ENCODE measurements at places on chromosomes 3 and 15.

DNA sequence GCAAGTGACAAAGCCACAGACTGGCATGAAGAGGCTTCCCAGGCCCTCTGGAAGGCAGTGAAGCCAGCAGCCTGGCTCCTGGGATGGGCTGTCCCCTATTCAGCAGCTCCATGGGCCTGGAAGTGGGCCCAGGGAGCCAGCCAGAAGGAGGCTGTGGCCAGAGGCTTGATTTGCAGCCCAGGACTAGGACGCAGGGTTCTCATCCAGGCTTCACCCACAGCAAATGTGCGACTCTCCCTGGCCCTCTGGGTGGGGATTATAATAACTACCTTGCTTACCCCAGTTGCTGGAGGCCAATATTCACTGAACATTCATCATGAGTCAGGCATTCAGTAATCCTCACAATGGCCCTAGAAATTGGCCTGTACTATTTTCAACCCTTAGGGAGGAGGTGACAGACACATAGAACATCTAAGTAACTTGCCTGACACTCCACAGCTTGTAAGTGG, 24.6 kb upstream of the SRP14 start:
- DNase-seq, result no peak

DNA sequence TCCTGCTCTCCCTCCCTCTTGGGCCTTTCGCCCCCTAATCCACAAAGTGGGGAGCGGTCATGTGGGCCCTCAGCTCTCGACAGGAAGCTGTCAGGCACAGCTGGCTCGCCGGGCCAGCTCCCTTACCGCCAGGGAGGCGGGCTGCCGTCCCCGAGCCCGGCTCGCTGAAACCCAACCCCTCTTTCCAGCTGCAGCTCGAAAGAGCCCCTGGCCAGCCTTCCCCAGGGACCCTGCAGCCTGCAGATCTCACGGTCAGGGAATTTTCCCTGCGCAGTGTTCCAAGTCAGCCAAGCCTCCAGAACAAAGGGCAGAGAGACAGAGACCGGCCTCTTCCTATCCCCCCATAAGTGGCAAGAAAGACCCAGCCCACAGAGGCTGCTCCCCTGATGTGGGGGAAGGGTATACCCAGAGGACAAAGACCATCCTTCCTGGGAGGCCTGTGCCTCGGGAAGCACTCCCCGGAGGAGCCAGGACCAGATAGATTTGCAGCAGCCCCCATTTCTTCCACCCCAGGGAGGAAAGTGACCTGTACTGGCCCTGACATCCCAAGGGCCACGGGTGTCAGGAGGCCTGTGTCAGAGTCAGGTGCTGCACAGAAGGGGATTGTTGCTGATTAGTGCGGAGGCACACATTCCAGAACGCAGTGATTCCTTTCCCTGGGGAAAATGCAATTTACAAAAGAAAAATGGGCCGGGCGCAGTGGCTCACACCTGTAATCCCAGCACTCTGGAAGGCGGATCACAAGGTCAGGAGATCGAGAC, 32.6 kb downstream of the MAGEF1 start:
- no peak for DNase-seq

- no peak for DNase-seq
Observed at GRCh38 chr3:118682921-118683320, 351.7 kb downstream of the IGSF11 start.

GRCh38 chr15:33150431-33150941, 44.0 kb downstream of the FMN1 start:
- no peak for DNase-seq

- DNase-seq, result no peak
Observed at GRCh38 chr15:45136378-45136764, 6.6 kb downstream of the DUOX1 start.

DNA sequence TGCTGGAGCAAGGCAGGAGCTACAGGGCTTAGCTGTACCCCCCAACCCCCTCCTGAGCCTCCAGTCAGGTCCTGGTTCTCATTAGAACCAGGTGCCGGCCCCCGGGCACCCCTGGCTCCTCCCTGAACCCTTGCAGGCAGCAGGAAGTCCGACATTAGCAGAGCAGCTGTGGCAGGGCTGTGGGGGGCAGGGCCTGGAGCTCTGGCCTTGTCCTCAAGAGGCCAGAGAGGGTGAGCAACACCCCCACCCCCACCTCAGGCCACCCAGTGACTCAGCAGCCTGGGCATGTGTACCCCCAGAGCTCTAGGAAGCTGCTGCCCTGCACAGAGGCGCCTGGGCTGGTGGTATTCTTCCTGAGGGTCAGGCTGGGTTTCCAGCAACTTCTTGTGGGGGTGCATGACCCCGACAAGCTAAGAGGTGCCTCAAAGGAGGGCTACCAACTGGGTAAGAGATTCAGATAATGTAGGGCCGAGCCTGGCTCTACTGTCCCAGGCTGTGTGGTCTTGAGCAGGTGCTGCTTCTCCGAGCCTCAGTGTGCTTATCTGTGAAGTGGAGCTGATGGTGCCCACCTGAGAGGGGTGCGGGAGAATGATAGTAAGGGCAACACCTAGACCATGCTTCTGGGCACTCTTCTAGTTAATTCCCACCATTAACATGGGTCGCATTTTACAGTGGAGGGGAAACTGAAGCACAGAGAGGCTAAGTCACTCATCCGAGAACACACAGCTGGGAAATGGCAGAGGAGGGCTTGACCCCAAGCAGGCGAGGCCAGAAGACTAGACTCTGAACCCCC, 16.0 kb downstream of the H1-8 start:
- DNase-seq, result no peak

DNA sequence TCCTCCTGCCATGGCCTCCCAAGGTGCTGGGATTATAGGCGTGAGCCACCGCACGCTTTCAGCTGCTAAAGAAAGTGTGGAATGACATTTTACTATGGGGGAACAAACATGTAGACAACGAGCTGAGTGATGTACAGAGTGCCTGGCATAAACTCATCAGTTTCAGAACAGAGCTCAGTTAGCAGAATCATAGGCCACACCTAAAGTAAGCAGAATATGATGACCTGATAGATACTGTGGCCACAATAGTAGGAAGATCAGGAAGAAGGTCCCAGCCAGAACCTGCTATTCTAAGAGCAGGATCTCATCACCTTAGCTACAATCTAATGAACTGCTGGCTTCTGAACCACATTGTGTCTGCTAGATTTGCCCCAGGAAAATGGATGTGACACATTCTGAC, 158.3 kb downstream of the TPRG1 start:
- no peak for DNase-seq

GRCh38 chr3:192577271-192577670, 150.1 kb downstream of the FGF12 start:
- DNase-seq, result no peak

- DNase-seq, result no peak
Observed at GRCh38 chr3:72488738-72489035, 359.6 kb downstream of the SHQ1 start.

GRCh38 chr3:183870563-183870962, 14.1 kb downstream of the PARL start:
- no peak for DNase-seq

- no peak for DNase-seq
Observed at GRCh38 chr3:79586232-79586631, 181.6 kb downstream of the ROBO1 start.

- DNase-seq, result no peak
Observed at GRCh38 chr15:88776646-88777045, 26.6 kb upstream of the ACAN start.

- DNase-seq, result no peak
Observed at GRCh38 chr3:191238321-191238817, 39.3 kb downstream of the OSTN start.

- DNase-seq, result peak; percentile 60
Observed at GRCh38 chr15:89361451-89362202, 27.0 kb upstream of the POLG start.

DNA sequence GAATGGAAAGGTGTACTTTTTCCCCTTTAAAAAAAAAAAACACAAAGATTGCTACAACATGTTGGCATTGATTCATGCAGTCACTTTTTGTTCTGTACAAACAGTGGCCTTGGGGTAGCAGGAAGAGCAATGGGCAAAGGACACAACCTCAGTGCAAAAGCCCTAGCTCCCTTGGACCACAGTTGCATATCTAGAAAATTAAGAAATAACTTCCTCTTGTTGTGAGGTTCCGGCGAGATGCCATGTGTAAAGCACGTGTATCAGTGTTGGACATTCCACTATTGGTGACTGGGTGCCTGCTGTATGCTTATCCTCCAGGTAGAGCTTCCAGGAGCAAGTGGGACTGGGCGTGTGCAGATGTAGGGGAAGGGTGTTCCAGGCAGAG, 164.5 kb downstream of the THSD4 start:
- DNase-seq, result no peak

- DNase-seq, result no peak
Observed at GRCh38 chr15:32029409-32029861, 880 bp upstream of the CHRNA7 start.

GRCh38 chr3:190083635-190084034, 37.1 kb downstream of the P3H2 start:
- no peak for DNase-seq

- no peak for DNase-seq
Observed at GRCh38 chr15:48798319-48798718, 12.6 kb downstream of the CEP152 start.

DNA sequence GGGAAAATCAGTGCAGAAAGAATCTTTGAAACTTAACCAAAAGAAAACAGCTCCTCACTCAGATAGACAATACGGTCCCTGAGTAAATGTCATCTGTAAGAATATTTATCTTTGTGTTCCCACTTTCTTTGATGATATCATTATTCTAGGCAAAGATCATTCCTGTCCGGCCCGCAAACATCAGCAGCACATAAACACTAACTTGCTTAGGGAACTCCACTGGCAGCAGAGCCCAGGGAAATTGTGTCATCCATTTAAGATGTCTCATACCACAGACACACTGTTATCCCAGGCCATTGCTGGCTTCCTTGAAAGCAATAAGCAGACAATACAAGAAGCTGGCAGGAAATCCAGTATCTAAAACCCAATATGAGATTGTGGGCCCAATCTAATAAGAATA, 20.1 kb upstream of the CD96 start:
- no peak for DNase-seq

- DNase-seq, result no peak
Observed at GRCh38 chr15:27059610-27060202, 88.7 kb downstream of the GABRG3 start.

DNA sequence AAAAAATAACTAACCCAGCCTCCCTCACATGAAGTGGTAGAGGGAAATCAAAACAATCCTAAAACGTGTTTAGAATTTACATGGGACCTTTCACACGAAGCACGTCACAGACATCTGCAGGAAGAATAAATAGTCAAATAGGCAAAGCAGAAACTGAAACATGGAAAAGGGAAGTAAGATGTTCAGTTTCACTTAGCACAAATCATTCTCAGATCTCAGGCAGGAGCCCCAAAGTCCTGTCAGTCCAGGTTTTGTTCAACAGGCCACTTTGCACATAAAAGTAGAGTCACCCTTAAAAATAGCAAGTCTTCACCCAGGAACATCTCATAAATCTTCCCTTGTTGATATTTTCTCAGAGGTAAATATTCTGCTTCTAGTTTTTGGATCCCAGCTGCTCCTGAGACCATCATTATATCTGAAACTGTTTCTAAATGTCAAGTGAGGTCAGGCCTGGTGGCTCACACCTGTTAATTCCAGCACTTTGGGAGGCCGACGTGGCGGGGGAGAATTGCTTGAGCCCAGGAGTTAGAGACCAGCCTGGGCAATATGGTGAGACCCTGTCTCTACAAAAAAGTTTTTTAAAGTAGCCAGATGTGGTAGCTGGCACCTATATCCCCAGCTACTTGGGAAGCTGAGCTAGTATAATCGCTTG, 1.9 kb downstream of the RUBCN start:
- no peak for DNase-seq

- no peak for DNase-seq
Observed at GRCh38 chr3:136675150-136675858, 76.9 kb downstream of the STAG1 start.

GRCh38 chr3:15092686-15093085, 6.3 kb downstream of the RBSN start:
- no peak for DNase-seq

GRCh38 chr3:55937301-55937700, 450.2 kb upstream of the WNT5A start:
- no peak for DNase-seq

- DNase-seq, result no peak
Observed at GRCh38 chr3:126209741-126210140, 29.4 kb upstream of the ALDH1L1 start.

DNA sequence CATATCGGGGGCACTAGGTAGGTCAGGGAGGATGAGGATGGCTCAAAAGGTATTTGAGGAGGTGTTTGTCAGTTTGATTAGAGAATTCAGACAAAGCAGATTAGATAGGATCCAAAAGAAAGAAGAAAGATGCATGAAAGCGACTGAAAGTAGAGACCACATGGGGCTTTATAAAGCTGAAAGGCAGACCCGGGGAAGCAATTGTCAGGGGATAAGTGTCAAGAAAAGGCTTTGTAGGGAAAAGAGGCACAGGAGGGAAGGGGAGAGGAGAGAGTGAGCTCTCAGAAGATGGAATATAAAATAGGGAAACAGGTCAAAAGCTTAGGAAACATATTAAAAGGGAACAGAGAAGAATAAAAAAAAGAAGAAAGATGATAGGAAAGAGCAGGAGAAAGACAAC, 308.2 kb upstream of the RORA start:
- DNase-seq, result no peak

DNA sequence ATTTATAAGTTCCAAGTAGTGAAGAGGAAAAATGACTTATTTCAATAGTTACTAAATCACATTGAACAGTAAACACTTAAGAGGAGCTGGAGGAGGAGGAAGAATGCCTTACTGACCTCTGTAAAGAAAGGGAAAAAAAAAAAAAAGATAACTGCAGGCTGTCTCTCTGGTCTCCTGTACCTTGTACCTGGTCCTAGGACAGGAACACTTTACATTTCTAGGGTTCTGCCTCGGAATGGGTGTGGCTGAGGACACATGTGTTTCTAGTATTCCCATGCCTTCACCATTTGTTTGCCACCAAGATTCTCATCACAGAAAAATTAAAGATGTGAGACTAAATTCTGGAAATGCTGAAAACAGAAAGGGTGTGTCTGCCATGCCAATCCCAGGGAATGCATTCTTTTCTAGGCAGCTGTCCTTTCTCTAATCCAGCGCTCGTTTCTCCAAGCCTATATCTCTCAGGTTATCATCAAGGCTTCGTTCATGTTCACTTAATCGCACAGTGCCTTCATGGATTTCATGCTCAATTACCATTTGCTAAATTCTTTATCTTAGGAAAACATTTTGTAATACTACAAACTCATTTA, 1208.3 kb downstream of the OTOL1 start:
- no peak for DNase-seq

All from activated gamma-delta T cell treated with Interleukin-2 at 50 U/mL for 16 hours (primary cell).